ENCODE measurements at places on chromosomes 2 and 18. TPM values are rescaled to one million over a fixed set of nuclear protein-coding genes. Genes with fewer than 3 reads are reported as not detected.
A peak's percentile ranks its signal among the peaks of the same experiment; 100 is the strongest.

- no peaks in the 10 kb centered on the region for H3K36me3 ChIP-seq
- DNase-seq, result peak; percentile 83
- peaks cover 52% of the 10 kb centered on the region for H3K4me1 ChIP-seq
- H3K27ac ChIP-seq, result peak overlapping the region; percentile 79
- H3K4me3 ChIP-seq, result 0 out of 2 replicates have a peak overlapping the region, but pooled peaks have one; percentile 10
- H3K27me3 ChIP-seq, result no peaks in the 10 kb centered on the region
These were observed 96.0 kb upstream of the RIOK3 start for GRCh38 chr18:23356915-23357601.

FAP gene
- total RNA-seq, result not detected

RAD51AP2 gene
- 0.11 TPM for total RNA-seq

FBXO36 gene
- total RNA-seq, result 2.8 TPM

- H3K36me3 ChIP-seq, result no peaks in the 10 kb centered on the region
- H3K4me1 ChIP-seq, result no peaks in the 10 kb centered on the region
- no peak overlapping the region for H3K27ac ChIP-seq
- no peak overlapping the region for H3K4me3 ChIP-seq
- no peak for DNase-seq
These were observed 66.4 kb upstream of the TANC1 start for GRCh38 chr2:158902005-158902398.

DNA sequence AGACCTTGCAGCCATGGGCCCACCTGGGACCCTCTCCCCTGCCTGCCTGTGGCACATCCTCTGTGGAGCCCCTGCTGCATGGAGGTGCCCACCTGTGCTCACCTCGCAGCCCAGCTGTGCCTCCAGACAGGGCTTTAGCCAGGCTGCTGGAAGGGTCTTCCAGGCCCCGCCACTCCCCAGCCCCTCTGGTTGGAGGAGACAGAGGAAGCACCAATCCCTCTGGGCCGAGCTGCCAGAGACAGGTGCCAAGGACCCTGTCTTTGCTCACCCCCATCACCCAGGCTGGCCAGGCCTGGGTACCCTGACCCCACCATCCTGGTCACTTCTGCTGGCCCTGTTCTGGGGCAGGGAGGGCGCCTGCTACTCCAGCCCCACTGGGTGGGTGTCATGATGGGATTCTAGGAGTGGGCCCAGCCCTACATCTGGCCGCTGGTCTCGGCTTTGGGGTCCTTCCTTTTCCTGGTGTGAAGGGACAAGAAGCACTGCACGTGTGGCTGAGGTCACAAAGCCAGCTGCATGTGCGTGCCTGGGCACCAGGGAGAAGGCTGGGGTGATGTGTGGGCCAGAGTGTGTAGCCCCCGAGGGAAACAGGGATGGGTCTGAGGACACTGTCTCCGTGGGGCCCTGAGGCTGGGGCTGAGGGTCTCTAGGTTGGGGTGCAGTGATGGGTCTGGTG is 9.3 kb upstream of the NEU4 start:
- peak overlapping the region; percentile 12 for H3K27ac ChIP-seq
- H3K36me3 ChIP-seq, result no peaks in the 10 kb centered on the region
- H3K4me3 ChIP-seq, result peak overlapping the region; percentile 54
- no peaks in the 10 kb centered on the region for H3K27me3 ChIP-seq
- peaks cover 27% of the 10 kb centered on the region for H3K4me1 ChIP-seq

GRCh38 chr2:65722028-65722778 is 289.8 kb upstream of the SPRED2 start:
- no peak for DNase-seq
- no peaks in the 10 kb centered on the region for H3K27me3 ChIP-seq
- no peak overlapping the region for H3K27ac ChIP-seq
- H3K36me3 ChIP-seq, result no peaks in the 10 kb centered on the region

DNA sequence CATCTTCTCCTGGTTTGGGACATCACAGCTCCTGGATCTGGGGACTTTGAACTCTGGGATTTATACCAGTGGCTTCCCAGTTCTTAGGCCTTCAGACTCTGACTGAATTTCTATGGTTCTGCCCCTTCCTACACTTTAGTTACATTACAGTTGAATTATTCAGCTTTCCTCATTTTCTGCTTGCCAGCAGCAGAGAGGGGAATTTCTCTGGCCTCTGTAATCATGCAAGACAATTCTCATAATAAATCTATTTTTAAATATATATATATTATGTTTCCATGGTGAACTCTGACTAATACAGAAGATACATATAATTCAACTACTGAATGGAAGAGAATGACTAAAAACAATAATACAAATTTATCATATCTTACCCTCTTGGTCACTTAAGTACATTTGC is 1478.6 kb upstream of the ACVR2A start:
- no peaks in the 10 kb centered on the region for H3K27me3 ChIP-seq
- no peaks in the 10 kb centered on the region for H3K4me1 ChIP-seq
- H3K27ac ChIP-seq, result no peak overlapping the region
- H3K36me3 ChIP-seq, result no peaks in the 10 kb centered on the region
- DNase-seq, result no peak

ADD2 gene
- 0.13 TPM for total RNA-seq

DNA sequence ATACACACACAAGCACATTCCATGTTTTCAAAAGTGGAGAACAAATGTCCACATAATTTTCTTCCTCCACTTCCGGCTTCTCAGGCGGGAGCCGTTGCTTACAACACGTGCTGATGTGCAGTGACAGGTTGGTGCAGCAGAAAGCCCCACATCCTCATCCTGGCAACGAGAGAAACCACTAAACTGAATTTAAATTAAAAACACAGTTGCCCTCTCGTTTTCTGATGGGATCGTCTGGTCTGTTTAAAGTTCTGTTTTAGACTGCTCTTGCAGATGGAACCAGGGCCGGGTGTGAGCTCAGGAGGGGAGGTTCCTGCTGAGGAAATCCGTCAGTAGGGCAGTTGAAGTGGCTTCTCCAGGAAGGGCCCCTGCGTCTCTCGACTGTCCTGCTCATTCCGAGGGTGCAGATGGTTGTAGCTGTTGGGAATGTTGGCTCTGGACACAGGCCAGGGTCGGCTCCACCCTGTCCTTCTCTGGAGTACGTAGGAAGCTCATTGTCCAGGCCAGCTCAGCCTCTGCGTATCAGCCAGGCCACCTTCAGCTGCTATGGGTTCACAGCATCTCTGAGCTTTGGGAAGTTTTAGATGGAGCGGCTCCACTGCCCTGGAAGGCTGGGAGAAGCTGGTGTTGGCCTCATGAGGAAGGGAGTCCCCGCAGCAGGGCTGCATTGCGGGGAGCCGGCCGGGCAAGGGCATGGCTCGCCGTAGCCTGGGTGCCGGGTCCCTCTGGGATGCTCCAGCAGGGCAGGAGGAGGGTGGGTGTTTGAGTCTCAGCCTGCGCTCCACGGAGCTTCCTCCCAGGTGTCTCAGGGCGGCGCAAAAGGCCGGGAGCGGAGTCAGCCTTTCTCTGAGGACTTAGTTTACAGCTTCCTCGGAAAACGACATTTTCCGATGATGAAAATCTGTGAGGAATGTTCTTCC is 58.3 kb downstream of the NFATC1 start:
- no peak overlapping the region for H3K27ac ChIP-seq
- peaks cover 93% of the 10 kb centered on the region for H3K27me3 ChIP-seq
- DNase-seq, result no peak
- H3K4me1 ChIP-seq, result no peaks in the 10 kb centered on the region

CDC42EP3 gene
- total RNA-seq, result not detected

MARCHF7 gene
- total RNA-seq, result 156 TPM

DNA sequence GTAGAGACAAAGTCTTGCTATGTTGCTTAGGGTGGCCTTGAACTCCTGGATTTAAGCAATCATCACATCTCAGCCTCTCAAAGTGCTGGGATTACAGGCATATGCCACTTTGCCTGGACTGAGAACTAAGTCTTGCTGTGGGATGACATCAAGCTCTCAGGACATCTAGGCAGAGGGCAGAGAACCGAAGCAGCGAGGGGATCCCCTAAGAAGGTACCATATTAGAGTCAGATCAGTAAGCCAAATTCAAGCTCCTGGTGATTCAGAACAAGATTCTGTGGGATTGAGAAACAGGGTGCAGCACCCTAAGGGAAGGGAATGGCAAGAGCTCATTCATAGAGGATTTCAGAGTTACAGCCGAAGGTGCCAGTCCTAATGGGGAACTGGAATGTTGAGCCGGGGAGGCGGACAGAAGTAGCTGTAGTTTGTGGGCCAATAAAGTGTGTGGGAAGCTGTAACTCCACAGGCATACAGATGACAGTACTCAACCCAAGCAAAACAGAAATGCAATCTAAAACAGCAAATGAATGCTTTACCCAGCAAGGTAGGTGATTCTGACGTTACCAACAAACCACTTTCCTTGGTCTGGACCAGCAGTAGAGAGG is 30.9 kb downstream of the EPHA4 start:
- no peak overlapping the region for H3K27ac ChIP-seq
- H3K4me1 ChIP-seq, result no peaks in the 10 kb centered on the region
- H3K27me3 ChIP-seq, result no peaks in the 10 kb centered on the region
- no peak for DNase-seq

SERPINB7 gene
- total RNA-seq, result not detected

DNA sequence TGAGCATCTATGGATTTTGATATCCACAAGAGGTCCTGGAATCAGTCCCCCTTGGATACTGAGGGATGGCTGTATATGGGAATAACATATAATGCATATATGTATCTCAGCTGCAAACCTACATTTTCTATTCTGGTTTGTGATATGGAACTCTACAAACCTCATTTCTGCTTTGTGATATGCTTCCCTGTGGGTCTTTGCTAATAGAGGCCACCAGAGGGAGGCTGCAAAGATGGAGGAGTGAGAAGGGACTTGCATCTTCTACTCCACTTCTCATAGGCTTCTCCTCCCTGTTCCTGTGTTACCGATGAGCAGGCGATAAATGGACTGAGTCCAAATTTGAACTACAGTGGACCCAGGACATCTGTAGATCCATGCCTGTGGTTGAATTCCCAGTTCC is 37.8 kb downstream of the ARID5A start:
- no peaks in the 10 kb centered on the region for H3K4me1 ChIP-seq
- no peak overlapping the region for H3K27ac ChIP-seq
- H3K4me3 ChIP-seq, result no peak overlapping the region
- H3K27me3 ChIP-seq, result no peaks in the 10 kb centered on the region
- H3K36me3 ChIP-seq, result no peaks in the 10 kb centered on the region

GRCh38 chr2:233404222-233404621 is 49.9 kb downstream of the DGKD start:
- peak; percentile 48 for DNase-seq
- H3K4me3 ChIP-seq, result no peak overlapping the region
- no peaks in the 10 kb centered on the region for H3K27me3 ChIP-seq
- H3K36me3 ChIP-seq, result no peaks in the 10 kb centered on the region
- H3K4me1 ChIP-seq, result no peaks in the 10 kb centered on the region

GRCh38 chr18:12391487-12392165 is 14.6 kb upstream of the AFG3L2 start:
- H3K36me3 ChIP-seq, result no peaks in the 10 kb centered on the region
- peaks cover 50% of the 10 kb centered on the region for H3K4me1 ChIP-seq
- H3K27ac ChIP-seq, result no peak overlapping the region
- peak; percentile 51 for DNase-seq
- no peak overlapping the region for H3K4me3 ChIP-seq
- H3K27me3 ChIP-seq, result no peaks in the 10 kb centered on the region

- no peaks in the 10 kb centered on the region for H3K36me3 ChIP-seq
- no peaks in the 10 kb centered on the region for H3K27me3 ChIP-seq
- peaks cover 13% of the 10 kb centered on the region for H3K4me1 ChIP-seq
- no peak overlapping the region for H3K4me3 ChIP-seq
- no peak for DNase-seq
- H3K27ac ChIP-seq, result no peak overlapping the region
These were observed 51.7 kb upstream of the MYL1 start for GRCh38 chr2:210366675-210367080.

GRCh38 chr18:63257453-63257852 is 62.1 kb downstream of the BCL2 start:
- no peaks in the 10 kb centered on the region for H3K4me1 ChIP-seq
- peaks cover 14% of the 10 kb centered on the region for H3K27me3 ChIP-seq
- no peak for DNase-seq
- no peaks in the 10 kb centered on the region for H3K36me3 ChIP-seq
- H3K27ac ChIP-seq, result no peak overlapping the region

- no peak for DNase-seq
- no peak overlapping the region for H3K27ac ChIP-seq
- no peaks in the 10 kb centered on the region for H3K36me3 ChIP-seq
- no peaks in the 10 kb centered on the region for H3K4me1 ChIP-seq
- no peak overlapping the region for H3K4me3 ChIP-seq
- no peaks in the 10 kb centered on the region for H3K27me3 ChIP-seq
These were observed 451.1 kb upstream of the TRIB2 start for GRCh38 chr2:12265646-12266045.

CD207 gene
- total RNA-seq, result 0.27 TPM

GRCh38 chr18:35335866-35336265 is 8.4 kb downstream of the ZNF24 start:
- peaks cover 24% of the 10 kb centered on the region for H3K4me1 ChIP-seq
- H3K36me3 ChIP-seq, result peaks cover 67% of the 10 kb centered on the region
- no peak overlapping the region for H3K4me3 ChIP-seq
- no peaks in the 10 kb centered on the region for H3K27me3 ChIP-seq

ELAC1 gene
- total RNA-seq, result 3.6 TPM

CCL20 gene
- total RNA-seq, result 223 TPM

DNA sequence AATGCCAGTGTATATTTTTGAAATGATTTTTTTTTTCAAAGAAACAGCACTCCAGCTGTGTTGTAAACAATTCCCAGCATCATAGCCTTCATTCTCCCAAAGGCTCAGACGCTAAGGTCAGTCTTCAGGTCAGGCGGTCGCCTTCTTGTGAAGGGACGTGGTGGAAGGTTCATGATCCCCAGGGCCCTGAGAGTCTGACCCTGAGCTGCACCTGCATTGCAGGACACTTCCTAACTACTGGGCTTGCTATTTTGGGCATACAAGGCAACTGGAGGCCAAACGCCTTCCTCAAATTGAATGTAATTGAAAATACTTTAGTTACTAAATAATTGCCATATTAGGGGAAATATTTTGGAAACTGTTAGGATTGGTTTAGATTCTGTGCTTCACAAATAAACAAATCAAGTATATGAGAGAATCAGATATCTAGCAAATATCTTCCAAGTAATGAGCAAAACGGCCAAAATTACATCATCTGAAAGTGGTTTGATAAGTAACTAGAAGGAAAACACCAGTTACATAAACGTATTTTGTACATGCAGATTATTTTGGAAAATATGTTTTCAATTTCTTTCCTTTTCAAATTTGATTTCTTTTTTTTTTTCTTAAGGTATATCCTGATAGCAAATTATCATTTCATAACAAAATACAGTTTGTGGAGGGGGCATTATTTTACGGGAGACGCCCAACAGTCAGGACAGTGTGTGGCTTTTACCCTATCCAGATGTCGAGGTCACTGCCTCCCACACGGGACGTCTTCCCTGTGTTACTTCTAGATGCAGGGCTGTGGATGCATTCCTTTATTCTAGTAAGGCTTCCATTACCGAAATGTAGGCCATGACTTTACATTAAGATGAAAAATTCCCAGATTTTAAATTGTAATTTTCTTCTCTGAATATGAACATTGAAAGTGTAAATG is 136.0 kb downstream of the ATP9B start:
- H3K27ac ChIP-seq, result no peak overlapping the region
- H3K4me1 ChIP-seq, result peaks cover 2% of the 10 kb centered on the region
- H3K36me3 ChIP-seq, result no peaks in the 10 kb centered on the region
- no peak for DNase-seq
- H3K4me3 ChIP-seq, result no peak overlapping the region

- H3K4me1 ChIP-seq, result no peaks in the 10 kb centered on the region
- no peak for DNase-seq
- H3K27me3 ChIP-seq, result no peaks in the 10 kb centered on the region
- H3K4me3 ChIP-seq, result no peak overlapping the region
- H3K36me3 ChIP-seq, result peaks cover 24% of the 10 kb centered on the region
These were observed 15.8 kb downstream of the KHK start for GRCh38 chr2:27102329-27102728.

NT5DC4 gene
- total RNA-seq, result 2.4 TPM

- H3K4me3 ChIP-seq, result no peak overlapping the region
- no peak for DNase-seq
- no peak overlapping the region for H3K27ac ChIP-seq
- H3K36me3 ChIP-seq, result no peaks in the 10 kb centered on the region
- H3K4me1 ChIP-seq, result no peaks in the 10 kb centered on the region
These were observed 434.7 kb downstream of the GRB14 start for GRCh38 chr2:164186591-164186990.

LIMS4 gene
- total RNA-seq, result 1.1 TPM

All from HepG2 (cell line).